ENCODE measurements at places on chromosomes 12 and 14.

DNA sequence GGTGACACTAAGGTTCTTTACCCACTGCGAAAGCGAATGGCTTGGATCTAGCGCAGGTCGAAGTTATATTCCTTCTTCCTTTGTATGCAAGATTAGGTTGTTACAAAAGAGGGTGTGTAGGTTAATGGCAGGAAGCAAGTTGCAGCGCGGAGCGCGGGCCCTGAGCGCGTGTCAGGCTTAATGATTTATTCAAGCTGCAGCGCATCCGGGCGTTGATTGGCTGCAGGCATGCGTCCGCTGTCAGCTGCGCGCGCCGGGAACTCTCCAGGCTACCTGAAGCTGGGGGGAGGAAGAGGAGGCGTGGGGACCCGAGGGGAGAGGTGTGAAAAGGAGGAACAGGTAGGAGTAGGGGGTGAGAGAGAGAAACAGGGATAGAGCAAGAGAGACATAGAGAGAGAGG is 7.4 kb downstream of the ASCL1 start:
- peak; percentile 90 for DNase-seq

GRCh38 chr12:49635036-49635435 is 11.7 kb downstream of the PRPF40B start:
- DNase-seq = no peak

DNA sequence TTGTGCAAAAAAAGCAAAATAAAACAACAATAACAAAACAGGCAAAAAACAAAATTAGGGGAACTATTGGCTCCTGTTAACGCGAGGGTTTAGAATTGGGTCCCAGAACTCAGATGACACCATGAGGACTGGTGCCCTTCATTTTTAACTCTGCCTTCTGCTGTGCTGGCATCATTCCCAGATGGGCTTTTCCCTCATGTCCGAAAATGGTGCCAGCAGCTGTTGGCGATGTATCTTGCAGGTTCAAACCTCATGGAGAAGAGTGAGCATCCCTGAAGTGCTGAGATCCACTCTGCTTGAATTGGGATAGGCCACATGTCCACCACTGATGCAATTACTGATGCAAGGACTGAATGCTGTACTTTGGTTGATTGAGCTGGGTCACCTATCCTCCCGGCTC is 61.1 kb downstream of the MYRFL start:
- DNase-seq = peak; percentile 12

- no peak for DNase-seq
Measured at GRCh38 chr12:42086031-42086430, 58.6 kb downstream of the GXYLT1 start.

GRCh38 chr12:65672441-65672840 is 151.8 kb upstream of the HMGA2 start:
- no peak for DNase-seq

GRCh38 chr14:25526290-25526689 is 476.3 kb upstream of the STXBP6 start:
- DNase-seq = no peak

Data from NCI-H2081 (cell line).